ENCODE measurements at places on chromosomes 4 and X. TPM values are rescaled to one million over a fixed set of nuclear protein-coding genes. Genes with fewer than 3 reads are reported as not detected.

The BEX1 gene
- total RNA-seq, result 0.43 TPM

The RPGR gene
- total RNA-seq, result 1.6 TPM

The GLOD5 gene
- 3.1 TPM for total RNA-seq

The OPN1MW2 gene
- total RNA-seq, result not detected

The VCX3A gene
- 0.28 TPM for total RNA-seq

The SOD3 gene
- 2.9 TPM for total RNA-seq

The PRRG1 gene
- 6.3 TPM for total RNA-seq

The MAGED4B gene
- 1.3 TPM for total RNA-seq

The CDS1 gene
- total RNA-seq, result 0.65 TPM

The PDGFC gene
- 9.1 TPM for total RNA-seq

The HSFX3 gene
- total RNA-seq, result not detected

The CTAG2 gene
- not detected for total RNA-seq

The EVC2 gene
- total RNA-seq, result 0.75 TPM

The MEPE gene
- not detected for total RNA-seq
